ENCODE measurements at places on chromosomes 4 and X.

DNA sequence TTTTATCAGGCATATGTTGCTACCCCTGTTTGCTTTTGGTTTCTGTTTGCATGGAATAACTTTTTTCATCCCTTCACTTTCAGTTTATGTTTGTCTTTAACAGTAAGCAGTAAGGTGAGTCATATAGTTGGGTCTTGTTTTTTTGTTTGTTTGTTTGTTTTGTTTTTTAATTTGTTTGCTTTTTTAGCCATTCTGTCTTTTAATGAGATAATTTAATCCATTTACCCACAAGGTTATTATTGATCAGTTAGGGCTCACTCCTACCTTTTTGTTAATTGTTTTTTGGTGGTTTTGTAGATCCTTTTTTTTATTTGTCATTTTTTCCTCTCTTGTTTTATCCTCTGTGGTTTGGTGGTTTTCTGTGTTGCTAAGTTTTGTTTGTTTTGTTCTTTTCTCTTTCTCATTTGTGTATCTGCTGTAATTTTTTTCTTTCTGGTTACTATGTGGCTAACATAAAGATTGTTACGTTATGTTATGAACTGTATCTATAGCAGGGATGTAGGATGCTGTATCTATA, 379.5 kb upstream of the MAD2L1 start:
- peak; percentile 1 for DNase-seq

DNA sequence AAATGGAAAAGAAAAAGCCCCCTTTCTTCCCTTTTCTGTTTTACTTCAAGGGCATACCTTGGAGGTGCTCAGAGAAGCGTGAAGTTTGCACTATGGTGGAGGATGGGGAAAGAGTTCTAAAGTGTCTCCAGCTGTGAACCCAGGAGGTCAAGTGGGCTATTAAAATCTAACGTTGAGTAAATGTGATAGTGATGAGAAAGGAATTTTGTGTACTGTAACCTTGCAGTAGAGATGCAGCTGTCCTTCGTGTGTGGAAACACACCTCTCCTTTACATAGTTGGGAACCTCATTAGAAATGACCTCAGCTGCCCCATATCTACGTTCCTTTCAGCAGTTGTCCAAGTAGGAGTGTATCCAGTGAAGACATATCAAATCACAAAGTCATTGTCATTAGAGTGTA, 26.5 kb downstream of the ADH5 start:
- no peak for DNase-seq

- no peak for DNase-seq
These were observed 118.5 kb downstream of the WDFY3 start for GRCh38 chr4:84847978-84848377.

DNA sequence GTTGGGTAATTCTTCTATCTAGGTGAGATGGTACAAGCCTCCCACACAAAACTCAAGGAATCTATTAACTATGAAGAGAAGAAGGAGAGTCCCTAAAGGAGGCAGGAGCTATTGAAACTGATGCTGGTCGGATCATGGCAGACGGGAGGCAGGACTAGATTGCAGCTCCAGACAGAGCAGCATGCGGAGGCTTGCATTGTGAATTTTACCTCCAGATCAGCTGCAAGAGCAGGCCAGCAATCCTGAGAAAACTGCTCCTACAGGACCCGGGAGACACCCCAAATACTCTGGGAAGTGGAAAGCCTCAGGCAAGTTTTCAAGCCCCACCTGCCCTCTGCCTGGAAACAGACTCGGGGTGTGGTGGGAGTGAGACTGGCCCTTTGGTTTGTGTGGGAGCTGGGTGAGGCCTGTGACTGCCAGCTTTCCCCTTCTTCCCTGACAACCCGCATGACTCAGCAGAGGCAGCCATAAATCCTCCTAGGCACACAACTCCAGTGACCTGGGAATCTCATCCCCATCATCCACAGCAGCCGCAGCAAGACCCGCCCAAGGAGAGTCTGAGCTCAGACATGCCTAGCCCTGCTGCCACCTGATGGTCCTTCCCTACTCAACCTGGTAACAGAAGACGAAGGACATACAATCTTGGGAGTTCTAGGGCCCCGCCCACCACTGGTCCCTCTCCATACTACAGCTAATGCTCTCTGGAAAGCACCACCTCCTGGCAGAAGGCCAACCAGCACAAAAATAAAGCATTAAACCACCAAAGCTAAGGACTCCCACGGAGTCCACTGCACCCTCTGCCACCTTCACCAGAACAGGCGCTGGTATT, 30.9 kb downstream of the GATB start:
- DNase-seq: peak; percentile 44

DNA sequence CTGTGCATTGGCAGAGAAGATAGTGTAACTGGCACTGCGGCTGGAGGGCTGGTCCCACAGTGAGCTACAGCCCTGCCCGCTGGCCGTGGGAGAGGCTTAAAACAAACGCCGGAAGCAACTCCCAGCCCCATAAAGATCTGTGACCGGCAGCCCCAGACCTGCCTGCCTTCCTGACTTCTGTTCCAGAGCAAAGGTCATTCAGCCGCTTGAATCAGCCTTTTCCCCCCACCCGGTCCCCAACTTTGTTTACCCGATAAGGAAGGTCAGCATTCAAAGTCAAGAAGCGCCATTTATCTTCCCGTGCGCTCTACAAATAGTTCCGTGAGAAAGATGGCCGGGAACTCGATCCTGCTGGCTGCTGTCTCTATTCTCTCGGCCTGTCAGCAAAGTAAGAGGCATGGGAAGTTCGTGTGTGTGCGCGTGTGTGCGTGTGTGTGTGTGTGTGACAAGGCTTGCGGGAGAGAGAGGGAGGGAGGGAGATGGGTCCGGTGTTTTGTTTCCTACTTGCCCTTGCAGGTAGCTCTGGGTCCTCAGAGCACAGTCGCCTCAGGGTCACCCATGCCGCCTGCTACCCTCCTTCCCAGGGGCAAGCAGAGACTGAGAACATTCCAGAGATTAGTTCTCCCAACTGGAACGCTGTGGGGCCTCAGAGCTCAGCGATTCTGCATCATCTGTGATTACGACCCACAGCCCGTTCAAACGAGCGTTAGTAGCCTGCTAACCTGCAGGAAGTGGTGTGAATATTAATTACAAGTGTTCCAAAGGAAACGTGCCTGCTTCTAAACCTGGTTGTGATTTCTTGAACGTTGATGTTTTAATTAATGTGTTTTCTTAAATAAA, at the start of gene MGST2:
TSS of gene MGST2 (plus strand) at position 130 of the 840 bp plus-strand sequence. CDS start at position 331, 201 bp downstream.
- peak; percentile 52 for DNase-seq
